Activated T-helper 2 cell treated with anti-CD3 and anti-CD28 coated beads, Interferon-gamma antibody, Interleukin-2, Interleukin-4, amounts not matched to agents 10 μg/mL and 5 μg/mL and 100 μg/mL, durations not matched to agents 14 hours and 24 hours and 36 hours (primary cell): ENCODE measurements at places on chromosomes 11 and 22. TPM values are rescaled to one million over a fixed set of nuclear protein-coding genes. Genes with fewer than 3 reads are reported as not detected.
A peak's percentile ranks its signal among the peaks of the same experiment; 100 is the strongest.

DNA sequence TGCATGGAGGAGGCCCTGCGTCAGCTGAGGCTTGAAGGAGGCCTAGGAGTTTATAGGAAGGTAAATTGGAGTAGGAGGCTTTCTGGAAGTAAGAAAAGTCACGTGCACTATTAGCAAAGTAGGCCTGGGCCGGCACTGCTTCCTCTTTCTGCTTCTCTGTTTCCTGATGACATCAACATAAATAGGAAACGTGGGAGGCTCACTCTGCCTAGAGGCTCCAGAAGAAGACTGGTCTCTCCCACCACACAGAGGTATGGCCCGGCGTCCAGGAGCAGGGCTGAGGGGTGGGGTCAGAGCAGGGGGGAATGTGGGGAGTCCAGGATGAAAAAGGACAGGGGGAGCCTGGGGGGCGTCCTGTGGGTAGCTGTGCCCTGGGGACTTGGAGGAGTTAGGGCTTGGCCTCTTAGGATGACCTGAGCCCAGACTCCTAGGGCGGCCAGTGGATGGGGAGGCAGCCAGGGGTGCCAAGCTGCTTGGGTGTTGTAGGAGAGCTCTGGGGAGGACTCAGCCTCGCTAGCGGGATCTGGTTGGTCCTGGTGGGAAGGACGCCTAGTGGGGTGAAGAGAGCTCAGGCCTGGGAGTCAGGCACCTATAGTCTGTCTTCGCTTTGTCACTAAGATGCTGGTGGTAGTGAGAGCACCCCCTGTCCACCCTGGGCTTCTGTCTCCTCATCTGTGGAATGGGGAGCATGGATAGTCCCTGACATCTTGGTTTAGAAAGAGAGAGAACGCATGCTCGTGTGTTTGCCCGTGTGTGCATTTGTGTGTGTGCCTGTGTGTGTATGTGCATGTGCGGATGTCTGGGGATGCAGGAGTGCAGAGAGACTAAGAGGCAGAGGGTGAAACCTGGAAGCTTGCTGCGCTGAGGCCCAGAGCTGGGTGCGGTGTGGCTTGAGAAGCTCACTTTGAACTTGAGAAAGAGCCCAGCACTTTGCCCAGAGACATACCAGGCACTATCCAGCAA, at the start of gene CSF2RB:
Gene CSF2RB (plus strand): TSS at position 202 of the 963 bp plus-strand sequence. CDS start 8,580 bp downstream, outside the sequence.
- peaks cover 37% of the 10 kb centered on the region for H3K27me3 ChIP-seq
- DNase-seq: no peak
- no peak within 1 kb of the TSS for H3K27ac ChIP-seq
- H3K36me3 ChIP-seq: no peaks in the 10 kb centered on the region
- peaks cover 11% of the 10 kb centered on the region for H3K4me1 ChIP-seq
- H3K4me3 ChIP-seq: peak within 1 kb of the TSS; percentile 73

- no peaks in the 10 kb centered on the region for H3K27me3 ChIP-seq
- peak; percentile 4 for DNase-seq
- H3K27ac ChIP-seq: no peak overlapping the region
- H3K4me3 ChIP-seq: no peak overlapping the region
Observed at GRCh38 chr11:2507212-2507901, 62.5 kb downstream of the KCNQ1 start.

GRCh38 chr11:120893440-120894201, 130.3 kb upstream of the TBCEL start:
- H3K4me3 ChIP-seq: no peak overlapping the region
- H3K36me3 ChIP-seq: no peaks in the 10 kb centered on the region
- peaks cover 6% of the 10 kb centered on the region for H3K27me3 ChIP-seq
- H3K4me1 ChIP-seq: no peaks in the 10 kb centered on the region
- DNase-seq: no peak

GRCh38 chr22:22893891-22894739, 6.5 kb downstream of the IGLL5 start:
- H3K4me1 ChIP-seq: no peaks in the 10 kb centered on the region
- H3K27me3 ChIP-seq: peaks cover 37% of the 10 kb centered on the region
- no peak for DNase-seq
- H3K27ac ChIP-seq: no peak overlapping the region
- no peak overlapping the region for H3K4me3 ChIP-seq

DNA sequence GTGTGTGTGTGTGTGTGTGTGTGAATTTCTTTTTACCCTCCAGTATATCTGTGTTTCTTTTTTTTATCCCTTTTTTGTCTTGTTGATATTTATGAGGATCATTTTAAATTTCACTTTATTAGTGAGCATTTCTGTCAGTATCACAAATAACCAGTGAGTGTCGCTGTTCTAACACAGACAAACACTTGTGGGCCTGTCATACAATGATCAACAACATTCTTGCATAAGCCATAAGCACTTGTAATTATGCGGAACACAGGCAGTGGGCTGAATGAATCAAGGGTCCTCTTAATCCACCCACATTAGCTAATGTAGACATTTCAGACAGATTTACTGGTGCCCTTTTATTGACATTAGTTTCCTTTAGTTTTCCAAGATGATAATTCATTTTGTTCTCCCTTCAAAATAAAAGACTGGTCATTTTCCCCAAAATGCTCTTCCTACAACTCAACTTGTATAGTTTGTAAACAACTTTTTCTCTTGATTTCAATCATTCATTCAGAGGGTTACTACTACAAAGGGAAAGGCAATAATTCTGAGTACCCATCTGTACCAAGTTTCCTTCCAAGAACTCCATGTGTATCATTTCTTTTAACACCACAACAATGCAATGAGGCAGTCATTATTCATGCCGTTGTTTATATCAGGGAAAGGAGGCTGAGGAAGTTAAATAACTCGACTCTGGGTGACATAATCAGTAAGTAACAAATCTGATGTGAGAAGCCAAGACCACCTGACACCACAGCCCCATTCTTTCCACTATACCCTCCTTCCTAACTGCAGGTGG, 34.5 kb upstream of the ANO3 start:
- no peaks in the 10 kb centered on the region for H3K36me3 ChIP-seq
- H3K4me1 ChIP-seq: no peaks in the 10 kb centered on the region
- no peaks in the 10 kb centered on the region for H3K27me3 ChIP-seq
- H3K27ac ChIP-seq: no peak overlapping the region
- DNase-seq: no peak

NXPE1 gene
- total RNA-seq: not detected in 2 replicates

LYVE1 gene
- not detected in 2 replicates for total RNA-seq

DNA sequence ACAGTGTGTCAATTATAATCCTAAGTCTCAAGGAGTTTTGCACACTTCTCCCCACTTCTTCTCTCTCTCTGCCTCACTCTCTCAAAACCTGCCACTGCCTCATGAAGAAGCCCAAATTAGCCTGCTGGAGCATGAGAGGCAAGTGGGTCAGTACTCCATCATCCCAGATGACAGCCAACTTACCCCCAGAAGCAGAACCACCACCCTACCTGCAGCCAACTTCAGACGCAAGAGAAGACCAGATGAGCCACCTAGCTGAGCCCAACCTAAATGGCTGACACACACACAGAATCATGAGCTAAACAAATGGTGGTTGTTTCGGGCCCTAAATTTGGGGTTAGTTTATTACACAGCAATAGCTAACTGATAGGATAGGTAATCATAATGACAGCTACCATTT, 61.2 kb downstream of the CD82 start:
- H3K27me3 ChIP-seq: no peaks in the 10 kb centered on the region
- peaks cover 19% of the 10 kb centered on the region for H3K4me1 ChIP-seq
- peaks cover 24% of the 10 kb centered on the region for H3K36me3 ChIP-seq
- no peak overlapping the region for H3K4me3 ChIP-seq
- no peak overlapping the region for H3K27ac ChIP-seq

GRCh38 chr22:26974034-26974433, 316.6 kb downstream of the MIAT start:
- H3K4me1 ChIP-seq: no peaks in the 10 kb centered on the region
- no peak for DNase-seq
- H3K36me3 ChIP-seq: no peaks in the 10 kb centered on the region
- H3K27ac ChIP-seq: no peak overlapping the region

- no peak overlapping the region for H3K4me3 ChIP-seq
- DNase-seq: no peak
- no peaks in the 10 kb centered on the region for H3K36me3 ChIP-seq
- H3K27me3 ChIP-seq: no peaks in the 10 kb centered on the region
- H3K4me1 ChIP-seq: no peaks in the 10 kb centered on the region
Observed at GRCh38 chr11:127816962-127817361, 770.4 kb downstream of the ETS1 start.

OR51E1 gene
- total RNA-seq: not detected in 2 replicates

GRCh38 chr11:68570691-68571090, 110.1 kb downstream of the PPP6R3 start:
- no peak overlapping the region for H3K4me3 ChIP-seq
- H3K4me1 ChIP-seq: peaks cover 31% of the 10 kb centered on the region
- H3K27me3 ChIP-seq: no peaks in the 10 kb centered on the region
- no peak overlapping the region for H3K27ac ChIP-seq
- H3K36me3 ChIP-seq: peaks cover 81% of the 10 kb centered on the region
- no peak for DNase-seq

TBX1 gene
- 0.09 and 0.32 TPM in 2 replicates for total RNA-seq
